Hematopoietic multipotent progenitor cell treated with erythropoietin and hydrocortisone succinate and interleukin-3 and kit ligand, for 6 days (in vitro differentiated cells): ENCODE measurements at places on chromosomes 7 and 10.

- peak; percentile 16 for DNase-seq
Observed at GRCh38 chr10:75023074-75023473, 88.4 kb upstream of the SAMD8 start.

DNA sequence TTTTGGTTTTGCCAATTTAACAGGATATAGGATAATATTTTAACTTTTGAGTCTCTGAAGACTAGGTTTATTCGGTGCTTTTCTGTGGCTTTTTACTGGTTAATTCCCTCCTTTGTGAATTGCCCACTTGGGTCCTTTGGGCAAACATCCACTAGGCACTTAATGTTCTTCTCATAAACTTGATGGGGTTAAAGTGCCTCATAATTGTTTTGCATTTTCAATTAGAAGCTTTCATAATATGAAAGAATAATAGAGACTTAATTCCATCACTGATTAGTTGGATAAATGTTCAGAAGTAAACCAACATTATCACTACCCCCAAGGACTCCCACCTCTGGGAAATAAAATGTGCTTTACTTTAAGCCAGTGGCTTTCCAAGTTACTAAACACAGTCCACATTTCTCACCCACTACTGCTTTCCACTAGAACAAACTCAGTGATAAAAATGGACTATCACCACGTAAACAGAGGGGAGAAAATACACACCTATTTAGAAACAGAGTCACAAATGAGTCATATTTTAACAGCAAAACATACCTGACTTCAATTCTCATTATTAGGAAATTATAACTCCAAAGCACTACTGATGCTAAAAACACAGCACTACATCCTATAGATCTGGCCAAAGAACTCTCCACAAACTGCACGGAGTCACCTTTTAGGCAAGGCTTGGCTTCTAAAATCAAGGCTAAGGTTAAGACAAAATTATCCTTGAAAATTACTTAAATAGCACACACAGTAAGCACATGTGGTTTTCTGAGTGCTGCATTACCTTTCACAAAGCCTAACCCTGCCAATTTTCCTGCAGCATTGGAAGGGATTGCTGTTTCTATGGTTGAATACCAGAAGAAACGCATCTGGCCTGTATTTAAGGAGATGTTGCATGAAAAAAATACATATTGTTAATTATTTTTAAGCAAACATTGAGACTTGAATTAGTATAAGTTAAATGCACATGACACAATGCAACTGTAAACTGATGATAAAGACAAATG lies 41.2 kb downstream of the PARD3 start:
- no peak for DNase-seq

GRCh38 chr10:132396494-132397035 lies 435 bp upstream of the PWWP2B start:
- peak; percentile 67 for DNase-seq

DNA sequence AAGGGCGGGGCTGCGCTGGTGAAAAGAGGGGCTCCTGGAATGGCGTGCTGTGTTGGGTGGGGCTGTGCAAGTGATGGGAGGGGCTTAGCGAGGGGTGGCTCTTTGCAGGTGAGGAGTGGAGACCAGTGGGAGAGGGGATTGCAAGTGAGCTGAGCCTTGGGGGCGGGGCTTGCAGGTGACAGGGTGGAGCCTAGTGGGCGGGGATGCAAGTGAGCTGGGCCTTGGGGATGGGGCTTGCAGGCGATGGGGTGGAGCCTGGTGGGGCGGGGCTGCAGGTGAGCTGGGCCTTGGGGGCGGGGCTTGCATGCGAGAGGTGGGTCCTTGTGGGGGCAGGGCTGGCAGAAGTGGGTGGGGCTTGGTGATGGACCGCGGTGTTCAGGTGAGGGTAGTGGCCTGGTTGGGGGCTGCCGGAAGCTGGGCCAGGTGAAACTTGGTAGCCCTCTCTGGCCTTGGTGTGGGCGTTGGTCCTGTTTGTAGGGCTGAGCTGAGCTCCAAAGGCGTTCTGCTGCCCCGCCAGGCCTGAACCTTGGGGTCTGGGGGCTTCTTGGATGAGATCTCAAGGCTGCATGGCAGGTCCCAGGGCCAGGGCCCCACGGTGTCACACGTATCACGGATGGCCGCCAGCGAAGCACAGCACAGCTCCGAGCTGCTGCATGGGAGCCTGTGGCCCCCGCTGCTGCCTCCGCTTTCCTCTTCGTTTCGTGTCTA lies 743 bp upstream of the PITRM1 start:
- DNase-seq, result no peak

DNA sequence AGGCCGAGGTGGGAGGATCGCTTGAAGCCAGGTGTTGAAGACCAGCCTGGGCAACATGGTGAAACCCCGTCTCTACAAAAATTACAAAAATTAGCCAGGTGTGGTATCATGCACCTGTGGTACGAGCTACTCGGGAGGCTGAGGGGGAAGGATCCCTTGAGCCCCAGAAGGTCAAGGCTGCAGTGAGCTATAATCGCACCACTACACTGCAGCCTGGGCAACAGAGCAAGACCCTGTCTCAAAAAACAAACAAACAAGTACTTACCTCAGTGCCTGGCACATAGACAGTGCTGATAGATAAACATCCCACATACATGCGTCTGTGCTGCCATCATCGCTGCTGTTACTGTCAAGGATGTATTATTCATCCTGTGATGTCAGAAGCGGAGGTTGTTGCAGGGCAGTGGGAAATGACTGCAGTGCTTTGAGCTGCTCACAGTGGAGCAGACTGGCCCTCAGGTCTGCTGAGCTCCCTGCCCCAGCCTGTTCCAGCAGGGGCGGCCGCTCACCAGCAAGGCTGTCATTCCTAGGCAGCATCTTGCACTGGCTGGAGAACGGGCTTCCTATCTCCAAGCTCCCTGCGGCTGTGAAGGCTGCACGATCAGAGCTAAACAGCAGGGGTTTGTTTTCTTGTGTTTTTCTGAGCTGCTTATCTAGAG lies 18.6 kb downstream of the FOXK1 start:
- DNase-seq, result no peak
